ENCODE measurements at places on chromosomes 1 and 21.

GRCh38 chr21:14763695-14764064 lies 217.6 kb upstream of the SAMSN1 start:
- no peak for DNase-seq

DNA sequence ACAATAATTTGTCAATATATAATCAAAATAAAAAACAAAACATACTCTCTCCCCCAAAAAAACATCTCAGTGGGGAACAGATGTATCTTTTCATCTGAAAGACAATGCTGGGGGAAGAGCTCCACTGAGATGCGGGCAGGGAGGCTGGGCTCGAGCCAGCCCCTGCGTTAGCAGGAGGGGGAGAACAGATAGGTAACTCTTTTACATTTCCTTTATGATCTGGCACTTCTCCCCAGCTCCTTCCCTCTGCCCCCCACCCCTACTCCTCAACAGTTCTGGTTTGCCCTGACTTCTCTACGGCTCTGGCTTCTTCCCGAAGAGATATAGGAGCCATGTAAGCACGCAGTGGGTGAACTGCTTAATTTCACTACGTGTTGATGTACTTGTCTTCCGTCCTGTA lies 12.4 kb downstream of the LEPR start:
- no peak for DNase-seq

DNA sequence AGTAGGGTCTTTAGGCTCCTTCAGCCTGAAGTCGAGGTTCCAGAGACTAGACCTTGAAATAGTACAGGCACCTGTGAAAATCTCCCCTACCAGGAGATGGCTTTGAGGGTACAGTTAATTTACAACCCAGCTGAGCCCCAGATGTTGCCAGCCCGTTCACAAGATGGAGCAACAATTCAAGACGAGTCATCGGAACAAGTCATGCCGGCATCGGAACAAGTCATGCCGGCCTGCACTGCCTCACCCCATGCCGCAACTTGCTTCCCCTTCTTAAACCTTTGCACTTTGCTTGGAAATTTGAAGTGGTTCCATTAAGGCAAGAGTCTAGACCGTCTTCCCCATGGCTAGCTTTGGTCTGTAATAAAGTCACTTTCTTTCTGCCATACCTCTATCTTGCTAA lies 16.0 kb downstream of the HHAT start:
- DNase-seq: no peak

- no peak for DNase-seq
Measured at GRCh38 chr1:183612407-183612806, 22.1 kb upstream of the NCF2 start.

DNA sequence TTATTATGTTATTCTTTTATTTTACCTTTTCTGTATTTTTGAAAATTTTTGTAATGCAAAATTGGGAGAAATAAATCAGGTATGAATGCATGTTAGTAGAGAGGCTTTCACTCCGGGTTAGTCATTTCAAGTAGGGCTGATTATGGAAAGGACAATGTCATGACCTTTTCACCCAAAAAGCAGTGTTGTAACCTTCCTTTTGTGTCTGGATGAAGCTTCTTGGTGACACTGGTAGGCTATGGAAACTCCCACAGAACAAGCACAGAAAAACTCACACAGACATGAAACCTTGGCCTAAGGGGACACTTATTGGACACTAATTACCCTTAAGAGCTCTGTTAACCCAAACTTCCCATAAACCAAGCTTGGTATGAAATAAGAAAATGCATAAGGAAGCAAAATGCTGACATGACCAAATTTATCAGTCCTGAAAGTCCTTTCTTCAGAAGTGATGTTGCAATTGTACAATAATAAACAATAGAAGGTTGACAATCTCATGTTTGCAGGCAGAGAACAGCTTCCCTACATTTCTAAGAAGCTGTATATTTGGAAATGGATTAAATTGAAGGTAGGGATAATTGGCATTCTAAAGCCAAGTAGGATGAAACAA lies 70.0 kb upstream of the KCNJ15 start:
- DNase-seq: no peak
